Spleen (tissue), 13 donors: ENCODE measurements at places on chromosomes 2 and 18. TPM values are rescaled to one million over a fixed set of nuclear protein-coding genes. Genes with fewer than 3 reads are reported as not detected.

The LYPD1 gene
- total RNA-seq = 0.37 TPM

The MROH2A gene
- not detected for total RNA-seq

The SERPINB10 gene
- 0.57 TPM for total RNA-seq

The POTEF gene
- total RNA-seq = not detected

The SCN9A gene
- total RNA-seq = 21.1 TPM

The PROM2 gene
- 0.50 TPM for total RNA-seq

The KATNAL2 gene
- 3.4 TPM for total RNA-seq

DNA sequence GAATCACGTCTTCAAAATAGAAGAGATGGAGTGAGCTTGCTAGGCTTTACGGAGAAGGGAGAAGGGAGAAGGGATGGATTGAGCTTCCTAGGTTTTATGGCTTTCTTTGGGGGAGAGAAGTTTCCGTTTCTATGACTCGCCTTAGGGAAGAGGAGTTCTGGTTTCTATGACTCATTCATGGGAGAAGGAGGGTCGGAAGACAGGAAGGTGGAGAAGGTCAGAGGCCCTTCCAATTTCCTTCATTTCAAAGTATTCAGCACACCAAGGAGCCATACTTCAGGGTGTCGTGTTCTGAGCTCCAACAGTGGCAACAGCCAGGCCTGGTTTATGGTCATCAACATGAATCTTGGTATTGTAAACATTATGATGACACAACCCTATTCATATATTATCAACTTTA lies 284.7 kb upstream of the VWC2L start:
- no peak for DNase-seq

GRCh38 chr2:156486147-156486546 lies 50.0 kb downstream of the GPD2 start:
- DNase-seq = no peak

DNA sequence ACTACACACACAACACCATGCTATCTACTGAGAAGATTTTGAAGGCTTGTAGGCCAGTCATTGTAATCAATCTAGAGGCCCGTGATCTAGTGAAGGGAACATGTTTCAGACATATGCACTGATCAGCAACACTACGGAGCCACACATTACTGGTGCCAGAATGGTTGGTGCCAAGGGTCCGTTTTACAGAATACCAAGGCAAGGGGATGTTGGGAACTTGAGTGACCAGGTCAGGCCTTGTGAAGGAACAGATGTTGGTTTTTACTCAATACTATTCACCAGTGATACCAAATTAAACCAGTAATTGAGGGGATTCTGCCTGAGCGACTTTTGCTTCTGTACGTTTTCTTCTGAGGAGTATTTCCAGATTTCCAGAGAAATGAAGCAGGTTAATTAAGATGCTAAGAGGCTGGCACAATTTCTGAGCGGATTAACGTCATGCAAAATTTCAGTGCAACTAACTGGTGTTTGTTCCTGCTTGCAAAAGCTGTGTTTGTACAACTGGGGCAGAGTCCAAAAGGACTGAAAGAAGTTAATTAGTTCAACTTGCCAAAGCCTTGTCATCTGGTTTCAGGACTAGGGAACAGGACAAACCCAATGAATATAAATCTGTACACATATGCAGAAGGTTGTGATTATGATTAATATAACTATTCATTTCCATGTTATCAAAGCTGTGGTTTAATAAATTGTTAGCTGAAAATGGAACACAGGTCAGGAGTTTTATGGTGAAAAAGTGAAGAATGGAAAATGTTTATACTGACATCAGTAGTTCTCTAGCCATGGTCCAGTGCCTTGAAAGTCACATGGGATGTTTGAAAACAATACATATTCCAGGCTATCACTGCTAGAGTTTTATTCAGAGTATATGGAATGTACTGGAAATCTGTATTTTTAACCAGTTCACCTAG lies 432.1 kb upstream of the DCC start:
- no peak for DNase-seq

GRCh38 chr18:11842562-11842961 lies 8.7 kb upstream of the CHMP1B start:
- no peak for DNase-seq

- DNase-seq = no peak
Measured at GRCh38 chr2:201891676-201892075, 85.3 kb downstream of the CDK15 start.
